Stimulated activated CD8-positive, alpha-beta memory T cell treated with anti-CD3 and anti-CD28 coated beads, Interleukin-4, amount 100 ng/mL, for 1 hour (primary cell): ENCODE measurements at places on chromosomes 4 and X.

DNA sequence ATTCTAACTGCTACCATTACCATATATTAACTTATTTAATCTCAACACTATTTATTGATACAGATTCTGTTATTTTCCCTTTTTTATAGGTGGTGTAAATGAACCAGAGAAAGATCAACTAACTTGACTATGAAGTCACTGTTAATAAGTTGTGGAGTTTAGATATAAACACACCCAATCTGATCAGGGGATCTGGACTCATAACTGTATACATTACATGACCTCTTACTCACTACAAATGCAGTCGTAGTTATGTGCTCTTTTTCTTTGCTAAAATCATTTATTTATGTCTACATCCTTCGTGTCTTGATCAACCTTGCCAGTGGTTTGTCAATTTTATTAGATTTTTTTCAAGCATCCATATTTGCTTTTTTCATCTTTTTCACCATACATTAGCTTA lies 614.8 kb upstream of the FAM241A start:
- no peak for DNase-seq

DNA sequence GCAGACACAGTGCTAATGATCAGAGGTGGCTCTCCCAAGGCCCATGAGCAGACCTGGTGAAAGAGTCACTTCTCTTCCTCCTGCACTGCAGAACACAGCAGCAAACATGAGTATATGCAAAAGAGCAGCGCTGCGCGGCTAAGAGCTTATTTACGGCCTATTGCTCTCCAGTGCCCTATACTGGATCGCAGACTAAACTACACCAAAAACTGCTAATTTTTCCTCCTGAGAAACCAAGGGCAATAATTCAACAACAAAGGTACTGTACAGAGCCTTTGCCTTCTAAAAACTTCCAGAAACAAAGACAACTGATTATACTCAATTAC lies 702.5 kb downstream of the ARAP2 start:
- DNase-seq = no peak

DNA sequence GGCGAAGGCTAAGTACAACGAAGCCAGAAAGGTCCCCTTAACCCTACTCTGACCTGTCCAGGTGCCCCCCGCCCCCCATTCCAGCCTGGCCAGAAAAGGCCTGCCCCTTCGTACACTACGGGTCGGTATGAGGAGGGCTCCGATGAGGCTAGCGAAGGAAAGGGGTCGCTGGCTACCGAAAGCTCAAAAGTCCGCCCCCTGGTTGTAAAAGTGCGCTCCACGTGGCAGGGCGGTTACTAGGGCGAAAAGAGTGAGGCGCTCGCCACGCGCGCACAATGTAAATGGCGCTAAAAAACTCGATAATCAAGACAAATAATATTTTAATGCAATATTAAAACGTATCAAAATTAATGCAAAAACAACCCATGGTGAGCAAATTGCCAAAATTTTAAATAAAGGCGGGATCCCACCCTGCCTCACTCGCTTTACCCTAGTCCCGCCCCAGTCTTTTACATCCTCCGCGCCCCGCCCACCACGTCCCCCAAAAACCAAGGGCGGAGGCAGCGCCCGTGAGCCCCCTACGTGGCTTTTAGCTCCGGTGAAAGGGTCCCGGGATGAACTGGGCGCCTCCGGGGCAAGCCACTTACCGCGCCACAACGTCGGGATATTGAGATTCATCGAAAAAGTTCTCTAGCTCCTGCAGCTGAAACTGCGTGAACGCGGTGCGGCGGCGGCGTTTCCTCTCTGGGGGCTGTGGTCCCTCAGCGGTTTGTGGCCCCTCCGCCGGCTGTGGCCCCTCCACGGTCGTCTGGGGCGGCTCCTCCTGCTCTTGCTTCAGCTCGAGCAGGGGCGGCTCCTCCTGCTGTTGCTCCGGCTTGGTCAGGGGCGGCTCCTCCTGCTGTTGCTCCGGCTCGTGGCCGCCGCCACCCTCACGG lies 929 bp downstream of the ESX1 start:
- DNase-seq = no peak

- DNase-seq = no peak
These were observed 105.4 kb downstream of the STK32B start for GRCh38 chr4:5156682-5157081.

DNA sequence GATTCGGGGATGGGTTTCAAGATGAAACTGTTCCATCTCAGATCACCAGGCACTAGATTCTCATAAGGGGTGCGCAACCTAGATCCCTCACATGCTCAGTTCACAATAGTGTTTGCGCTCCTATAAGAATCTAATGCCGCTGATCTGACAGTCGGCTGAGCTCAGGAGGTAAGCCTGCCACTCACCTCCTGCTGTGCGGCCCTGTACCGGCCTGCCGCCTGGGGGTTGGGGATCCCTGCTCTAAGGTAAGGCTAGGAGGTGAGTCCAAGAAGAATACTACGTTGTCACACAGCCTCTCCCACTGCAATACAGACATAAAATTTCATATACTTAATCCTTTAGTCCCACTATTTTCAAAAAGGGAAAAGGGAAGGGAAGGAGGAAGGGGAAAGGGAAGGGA lies 213.4 kb upstream of the HCCS start:
- DNase-seq = no peak

- DNase-seq = no peak
These were observed 35.0 kb upstream of the CLCN4 start for GRCh38 chrX:10121787-10122186.

DNA sequence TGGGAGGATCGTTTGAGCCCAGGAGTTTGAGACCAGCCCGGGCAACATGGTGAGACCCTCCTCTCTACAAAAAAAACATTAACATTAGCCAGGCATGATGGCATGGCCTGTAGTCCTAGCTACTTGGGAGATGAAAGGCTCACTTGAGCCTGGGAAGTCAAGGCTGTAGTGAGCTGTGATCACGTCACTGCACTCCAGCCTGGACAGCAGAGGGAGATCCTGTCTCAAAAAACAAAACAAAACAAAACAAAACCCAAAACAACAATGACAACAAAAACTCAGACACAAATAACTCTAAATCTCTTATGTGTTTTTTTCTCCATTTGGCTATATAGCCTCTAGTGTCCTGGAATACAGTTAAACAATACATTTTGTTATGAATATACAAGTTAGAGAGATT lies 127.3 kb upstream of the STK26 start:
- DNase-seq = no peak

DNA sequence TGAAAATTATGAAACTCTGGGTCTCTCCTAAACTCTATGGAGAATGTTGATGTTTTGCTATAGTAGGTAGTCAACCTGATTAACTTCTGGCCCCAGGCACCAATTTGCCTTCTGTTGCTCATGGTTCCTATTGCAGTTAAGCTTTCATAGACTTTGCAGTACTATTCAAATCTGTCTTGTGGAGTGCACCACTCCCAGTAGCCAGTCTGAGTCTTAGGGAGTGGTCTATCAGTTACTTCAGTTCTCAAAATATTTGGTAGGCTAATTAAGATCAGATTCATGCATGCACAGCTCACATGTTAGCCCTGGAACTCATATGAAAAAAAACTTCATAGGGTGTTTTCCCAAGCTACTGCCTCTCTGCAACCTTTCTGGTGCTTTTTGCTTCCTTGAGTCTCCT lies 53.3 kb downstream of the BMP15 start:
- DNase-seq = no peak

DNA sequence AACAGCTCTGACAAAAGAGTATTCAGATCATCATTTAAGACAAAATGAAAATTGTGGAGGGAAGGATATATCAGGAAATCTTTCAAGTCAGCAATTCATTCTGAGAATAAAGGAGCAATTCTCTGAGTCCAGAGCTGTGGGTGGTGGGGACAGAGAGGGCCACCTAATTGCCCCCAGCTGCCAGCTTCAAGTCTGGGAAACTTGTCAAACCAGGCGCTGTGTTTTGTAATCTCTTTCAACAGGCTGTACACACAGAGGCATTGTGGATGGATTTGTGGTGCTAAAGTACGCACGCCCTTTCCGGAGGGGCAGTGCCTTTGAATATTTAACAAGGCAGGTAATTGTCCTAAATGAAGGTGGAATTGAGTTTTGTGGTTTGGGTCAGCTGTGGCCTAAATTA lies 591.1 kb upstream of the BOD1L1 start:
- no peak for DNase-seq

GRCh38 chrX:50988649-50989048 lies 78.1 kb downstream of the BMP15 start:
- DNase-seq = no peak

- DNase-seq = no peak
These were observed 90.4 kb downstream of the MOSPD2 start for GRCh38 chrX:14963447-14964236.

GRCh38 chr4:168484626-168485025 lies 4.3 kb upstream of the DDX60L start:
- DNase-seq = no peak

DNA sequence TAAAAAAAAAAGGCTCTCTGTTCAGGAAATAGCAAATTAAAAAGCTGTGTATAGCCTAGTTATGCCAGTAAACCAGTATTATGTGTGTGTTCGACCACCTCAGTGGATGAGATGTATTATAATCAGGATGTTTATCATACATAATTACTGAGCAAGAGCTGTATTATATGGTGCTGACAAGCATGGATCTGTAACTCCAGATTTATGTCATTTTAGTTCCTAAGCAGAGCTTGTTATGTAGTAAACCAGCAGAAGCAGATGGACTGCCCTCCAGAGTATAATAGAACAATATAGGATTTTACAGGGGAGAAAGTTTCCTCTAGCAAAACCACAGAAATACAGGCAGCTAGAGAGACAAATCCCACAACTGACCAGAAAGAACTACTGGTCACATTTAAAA lies 627.4 kb upstream of the EPHA5 start:
- DNase-seq = no peak

DNA sequence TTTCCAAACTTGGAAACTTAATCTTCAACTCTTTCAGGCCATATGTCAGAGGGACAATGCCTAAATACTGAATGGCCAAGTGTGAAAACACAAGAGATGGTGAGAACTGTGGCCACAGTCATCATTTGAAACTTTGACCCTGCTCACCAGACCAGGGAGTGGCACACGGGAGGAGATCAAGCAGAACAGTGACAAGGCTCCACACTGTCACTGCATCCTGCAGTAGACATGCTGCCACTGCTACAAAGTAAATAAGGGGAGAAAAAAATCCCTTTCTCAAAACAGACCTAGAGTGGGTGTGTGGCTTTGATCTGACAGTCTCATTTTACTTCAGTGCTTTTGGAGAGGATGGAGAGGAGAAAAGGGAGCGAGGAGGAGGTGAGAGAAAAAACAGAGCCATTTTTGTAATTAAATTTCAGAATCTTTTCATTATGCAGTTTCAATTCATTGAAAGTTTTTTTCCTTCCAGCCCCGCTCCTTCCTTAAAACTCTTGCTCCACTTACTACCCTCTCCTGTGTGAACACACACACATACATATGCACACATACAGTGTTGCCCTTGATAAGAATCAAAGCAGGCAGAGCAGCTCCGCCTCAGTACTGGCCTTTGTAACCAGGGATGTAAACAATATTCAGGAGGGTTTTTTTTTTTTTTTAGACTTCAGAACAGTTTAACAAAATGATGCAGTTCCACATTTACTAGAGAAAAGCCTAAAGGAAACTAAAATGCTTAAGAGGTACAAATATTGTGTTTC lies 34.4 kb downstream of the NEXMIF start:
- no peak for DNase-seq

DNA sequence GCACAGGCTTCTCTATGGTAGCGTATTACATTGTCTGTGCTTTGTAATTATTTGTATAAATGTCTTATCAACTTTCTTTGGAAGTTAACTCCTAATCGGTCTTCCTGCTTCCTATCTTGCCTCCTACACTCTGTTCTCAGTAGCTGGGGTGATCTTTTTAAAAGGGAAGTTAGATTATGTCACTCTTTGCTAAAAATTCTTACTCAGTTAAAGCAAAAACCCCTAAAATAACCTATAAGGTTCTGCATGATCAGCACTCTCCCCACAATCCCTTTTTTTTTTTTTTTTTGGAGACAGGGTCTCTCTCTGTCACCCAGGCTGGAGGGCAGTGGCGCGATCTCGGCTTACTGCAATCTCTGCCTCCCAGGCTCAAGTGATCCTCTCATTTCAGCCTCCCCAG lies 2.6 kb upstream of the PRPS1 start:
- no peak for DNase-seq

DNA sequence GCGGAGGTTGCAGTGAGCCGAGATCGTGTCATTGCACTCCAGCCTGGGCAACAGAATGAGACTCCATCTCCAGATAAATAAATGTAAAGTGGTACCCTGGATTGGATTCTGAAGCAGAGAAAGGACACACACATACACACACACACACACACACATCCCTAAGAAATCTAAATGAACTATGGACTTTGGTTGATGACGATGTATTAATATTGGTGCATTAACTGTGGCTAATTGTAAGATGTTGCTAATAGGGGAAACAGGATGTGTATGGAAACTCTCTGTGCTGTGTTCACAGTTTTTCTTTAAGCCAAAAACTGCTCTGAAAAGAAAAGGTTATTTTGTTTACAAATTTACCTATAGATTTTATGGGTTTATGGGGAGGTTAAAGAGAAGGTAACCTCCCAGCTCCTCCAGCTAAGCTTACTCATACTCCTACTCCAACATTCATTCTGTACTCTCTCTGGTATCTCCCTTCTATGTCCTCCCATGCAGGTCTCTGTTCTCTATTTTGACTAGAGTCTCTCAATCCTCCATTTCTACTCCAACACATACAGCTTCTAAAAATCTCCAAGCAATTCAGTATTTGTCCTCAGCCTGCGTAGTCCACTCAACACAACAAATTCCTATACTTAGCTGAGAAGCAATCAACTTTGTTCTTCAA lies 46.5 kb upstream of the RELL1 start:
- DNase-seq = no peak

DNA sequence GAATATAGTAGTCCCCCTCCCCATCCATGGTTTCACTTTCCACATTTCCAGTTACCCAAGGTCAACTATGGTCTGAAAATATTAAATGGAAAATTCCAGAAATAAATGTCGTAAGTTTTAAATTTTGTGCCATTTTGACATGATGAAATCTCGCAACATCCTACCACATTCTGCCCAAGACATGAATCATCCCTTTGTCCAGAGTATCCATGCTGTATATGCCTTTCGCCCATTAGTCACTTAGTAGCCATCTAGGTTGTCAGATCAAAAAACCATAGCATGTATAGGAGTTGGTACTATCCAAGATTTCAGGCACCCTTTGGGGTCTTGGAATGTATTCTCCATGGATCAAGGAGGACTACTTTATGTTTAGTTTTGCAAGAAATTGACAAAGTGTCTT lies 8.3 kb downstream of the PRRG1 start:
- no peak for DNase-seq

DNA sequence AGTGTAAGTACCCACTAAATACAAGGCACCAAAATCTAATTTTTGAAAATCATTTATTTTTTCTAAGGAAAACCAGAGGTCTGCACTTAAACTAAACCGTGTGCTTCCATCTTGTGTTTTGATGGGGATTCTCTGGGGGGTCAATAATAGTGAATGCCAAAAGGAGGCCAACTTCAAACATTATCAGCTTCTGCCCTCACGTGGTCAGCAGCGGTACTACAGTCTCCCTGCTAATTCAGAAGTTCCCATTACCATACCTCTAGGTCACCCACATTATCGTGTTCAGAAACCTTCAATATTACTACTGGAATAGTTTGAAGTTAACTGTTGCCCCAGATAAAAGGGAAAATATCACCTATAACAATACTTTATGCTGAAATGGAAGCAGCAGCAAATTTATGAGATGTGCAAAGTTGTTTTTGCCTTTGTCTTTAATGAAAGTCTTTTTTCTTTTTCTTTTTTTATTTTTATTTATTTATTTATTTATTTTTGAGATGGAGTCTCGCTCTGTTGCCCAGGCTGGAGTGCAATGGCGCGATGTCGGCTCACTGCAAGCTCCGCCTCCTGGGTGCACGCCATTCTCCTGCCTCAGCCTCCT lies 17.3 kb downstream of the CTPS2 start:
- DNase-seq = peak; percentile 52

- DNase-seq = no peak
These were observed at the start of gene EDNRA for GRCh38 chr4:147480891-147481576. Gene EDNRA, plus strand, starts transcription at chr4:147481097. Its CDS starts 4,585 bp downstream, at chr4:147485682.
